ENCODE measurements at places on chromosomes 1 and 21.

- DNase-seq: no peak
These were observed 127.3 kb downstream of the SIK1 start for GRCh38 chr21:43299441-43300277.

DNA sequence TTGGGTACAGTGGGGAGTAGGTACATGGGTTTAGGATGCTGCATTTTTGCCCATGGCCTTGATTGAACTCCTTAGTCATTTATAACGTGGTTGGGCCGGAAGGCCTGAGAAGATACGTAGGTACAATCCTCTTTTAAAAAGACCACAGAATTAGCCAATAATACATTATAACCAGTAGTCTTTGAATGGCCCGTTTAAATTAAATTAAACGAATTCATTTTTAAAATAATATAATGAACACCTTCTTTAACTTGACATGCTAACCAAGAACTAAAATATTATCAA lies 20.1 kb upstream of the ADAR start:
- DNase-seq: no peak

DNA sequence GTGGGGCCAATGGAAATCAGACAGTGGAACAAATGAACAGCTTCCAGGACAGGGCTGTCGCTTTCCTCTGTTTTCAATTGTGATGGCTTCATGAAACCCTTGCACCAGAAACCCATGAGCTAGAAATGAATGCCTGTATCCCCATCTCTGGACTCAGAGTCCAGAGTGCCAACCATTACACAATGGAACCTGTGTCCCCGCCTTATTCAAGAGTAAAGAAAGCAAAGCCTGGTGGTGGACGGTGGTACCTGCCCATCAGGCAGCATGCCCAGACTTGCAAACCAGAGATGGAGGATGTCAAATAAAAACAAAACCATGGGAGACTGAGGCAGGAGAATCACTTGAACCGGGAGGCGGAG lies 4.4 kb upstream of the CAPN2 start:
- DNase-seq: no peak

DNA sequence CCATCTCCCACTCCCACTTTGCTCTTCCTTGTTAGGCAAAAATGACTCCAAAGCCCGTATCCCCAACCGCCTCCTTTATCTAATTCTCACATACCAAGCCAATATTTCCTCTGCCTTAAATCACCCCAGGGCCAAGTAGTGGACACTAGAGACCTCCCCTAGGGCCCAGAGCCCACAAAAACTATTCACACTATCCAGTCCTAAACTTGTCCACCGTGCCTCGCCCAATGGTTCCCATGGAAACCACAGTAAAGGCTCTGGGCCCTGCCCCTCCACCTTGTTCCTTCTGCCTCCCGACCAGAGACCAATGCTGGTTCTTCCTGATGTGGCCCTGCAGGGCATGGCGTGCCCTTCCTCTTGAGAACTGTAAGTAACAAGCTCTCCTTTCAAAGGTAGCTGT lies 11.8 kb downstream of the CFAP107 start:
- DNase-seq: no peak

GRCh38 chr1:56758135-56758534 lies 61.1 kb downstream of the FYB2 start:
- DNase-seq: no peak

DNA sequence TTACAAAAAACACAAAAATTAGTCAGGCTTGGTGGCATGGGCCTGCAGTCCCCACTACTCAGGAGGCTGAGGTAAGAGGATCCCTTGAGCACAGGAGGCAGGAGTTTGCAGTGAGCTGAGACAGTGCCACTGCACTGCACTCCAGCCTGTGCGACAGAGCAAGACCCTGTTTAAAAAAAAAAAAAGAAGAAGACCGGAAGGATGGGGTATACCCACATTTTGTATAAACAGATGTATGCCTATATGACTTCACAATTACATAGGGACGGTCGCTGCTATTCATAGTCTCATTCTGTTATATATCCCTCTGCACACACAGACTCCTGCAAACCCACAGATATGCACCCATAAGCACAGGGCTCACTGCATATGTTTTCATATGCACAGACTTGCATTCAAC lies 12.7 kb downstream of the LCK start:
- no peak for DNase-seq

- DNase-seq: peak; percentile 68
These were observed 2.8 kb upstream of the IGSF8 start for GRCh38 chr1:160101037-160101716.

DNA sequence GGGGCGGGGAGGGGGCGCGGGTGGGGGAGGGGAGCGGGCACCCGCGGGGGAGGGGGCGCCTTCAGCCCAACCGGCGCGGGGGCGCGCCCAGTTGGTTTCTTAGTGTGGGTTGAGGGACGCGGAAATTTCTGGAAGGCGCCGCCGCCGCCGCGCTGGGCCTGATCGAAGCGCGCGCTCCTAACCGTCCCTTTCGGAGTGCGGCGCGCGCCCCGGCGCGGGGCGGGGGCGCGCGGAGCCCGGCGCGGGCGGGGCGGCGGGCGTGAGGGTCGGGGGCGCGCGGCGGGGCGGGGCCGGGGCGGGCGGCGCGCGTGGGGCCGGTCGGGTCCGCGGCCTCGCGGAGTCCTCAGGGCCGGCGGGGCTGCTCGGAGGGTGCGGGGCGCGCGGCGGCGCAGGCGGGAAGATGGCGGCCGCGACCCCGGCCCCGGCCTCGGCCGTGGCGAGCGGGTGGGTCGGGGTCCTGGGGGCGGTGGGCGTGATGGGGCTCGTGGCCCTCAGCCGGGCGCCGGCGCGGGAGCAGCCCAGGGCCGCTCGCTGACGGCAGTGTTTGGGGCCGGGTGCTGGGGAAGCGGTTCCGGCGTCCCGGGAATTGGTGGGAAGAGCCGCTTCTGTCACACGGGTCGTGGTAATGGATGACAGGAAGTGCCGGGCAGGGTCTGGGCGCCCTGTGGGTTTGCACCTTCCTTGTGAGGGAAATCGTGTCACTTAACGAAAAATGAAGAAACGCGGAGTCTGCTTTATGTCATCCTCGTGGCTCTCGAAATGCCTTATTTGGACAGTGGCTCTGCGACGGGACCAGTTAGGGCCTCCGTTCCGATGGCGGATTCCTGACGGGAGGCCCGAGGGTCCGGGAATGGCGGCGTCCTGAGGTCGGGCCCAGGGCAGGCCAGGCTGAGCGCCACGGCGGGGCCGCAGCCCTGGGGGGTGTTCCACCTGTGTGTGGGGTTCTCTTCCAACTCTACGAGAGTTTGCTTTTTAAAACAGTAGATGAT lies 764 bp downstream of the PKNOX1 start:
- DNase-seq: peak; percentile 62

GRCh38 chr1:94027721-94028515 lies 93.0 kb downstream of the ABCA4 start:
- DNase-seq: no peak

DNA sequence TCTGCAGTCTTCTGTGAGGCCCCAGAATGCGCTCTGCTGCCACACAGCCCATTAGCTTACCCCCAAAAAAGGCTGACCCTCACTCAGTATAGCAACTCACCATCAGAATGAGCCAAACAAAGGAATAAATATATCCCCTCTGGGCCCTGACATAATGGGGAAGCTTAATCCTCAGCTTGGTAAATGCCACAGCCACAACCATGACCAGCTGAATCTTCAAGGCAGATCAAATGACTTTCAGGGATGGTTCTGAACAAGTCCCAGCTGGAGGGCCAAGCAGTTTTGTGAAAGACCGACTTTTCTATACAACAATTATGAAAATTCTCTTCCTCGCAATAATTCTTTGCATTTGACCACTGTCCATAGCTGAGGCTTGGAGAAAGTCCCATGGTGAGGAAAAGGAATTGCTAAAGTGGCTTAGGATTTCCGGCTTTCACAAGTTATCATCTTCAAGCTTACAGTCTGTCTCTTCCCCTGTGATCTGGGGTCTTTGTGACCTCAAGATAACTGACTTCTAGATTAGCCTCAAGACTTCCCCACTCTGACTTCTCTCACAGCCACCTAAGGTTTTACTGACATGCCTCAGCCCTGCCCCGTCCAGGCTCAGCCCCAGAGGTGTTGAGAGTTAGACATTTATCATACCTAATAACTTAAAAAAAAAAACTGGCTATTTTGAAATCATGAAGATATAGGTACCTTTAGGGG lies 47.8 kb upstream of the PBX1 start:
- no peak for DNase-seq

DNA sequence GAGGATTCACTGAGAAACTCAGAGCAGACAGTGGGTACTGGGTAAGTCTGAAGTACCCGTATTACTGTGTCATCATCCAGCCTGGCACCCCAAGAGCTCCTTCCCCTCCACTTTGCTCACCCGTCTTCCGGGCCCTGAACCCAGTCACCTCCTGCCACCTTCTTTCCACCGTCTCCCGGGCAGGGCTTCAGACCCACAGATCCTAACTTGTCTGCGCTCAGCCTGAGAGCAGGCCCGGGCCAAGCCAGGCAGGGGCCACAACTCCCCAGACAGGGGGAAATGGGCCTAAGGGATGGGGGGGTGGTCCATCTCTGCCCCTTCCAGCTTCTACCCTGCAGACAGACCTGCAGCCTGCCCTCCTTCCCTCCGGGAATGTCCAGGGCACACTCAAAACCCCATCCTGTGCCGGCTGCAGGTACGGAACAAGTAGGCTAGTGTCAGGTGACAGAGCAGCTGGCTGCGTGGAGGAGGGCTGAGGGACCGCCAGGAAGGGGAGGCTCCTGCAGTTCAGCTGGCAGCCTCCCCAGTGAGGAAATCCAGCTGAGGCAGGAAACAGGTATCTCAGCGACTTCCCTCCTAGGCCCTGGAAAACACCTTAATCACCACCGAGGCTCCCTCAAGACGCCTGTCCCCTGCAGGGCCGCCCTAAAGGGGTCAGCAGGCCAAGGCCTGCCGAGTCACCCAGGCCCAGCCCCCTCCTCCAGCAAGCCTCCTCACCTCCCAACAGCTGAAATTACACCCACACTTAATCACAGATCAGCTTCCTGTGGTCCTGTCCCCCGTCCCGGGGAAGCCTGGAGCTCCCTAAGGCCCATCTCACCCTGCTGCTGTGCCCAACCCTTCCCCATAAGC lies 3.5 kb downstream of the HSPG2 start:
- no peak for DNase-seq

DNA sequence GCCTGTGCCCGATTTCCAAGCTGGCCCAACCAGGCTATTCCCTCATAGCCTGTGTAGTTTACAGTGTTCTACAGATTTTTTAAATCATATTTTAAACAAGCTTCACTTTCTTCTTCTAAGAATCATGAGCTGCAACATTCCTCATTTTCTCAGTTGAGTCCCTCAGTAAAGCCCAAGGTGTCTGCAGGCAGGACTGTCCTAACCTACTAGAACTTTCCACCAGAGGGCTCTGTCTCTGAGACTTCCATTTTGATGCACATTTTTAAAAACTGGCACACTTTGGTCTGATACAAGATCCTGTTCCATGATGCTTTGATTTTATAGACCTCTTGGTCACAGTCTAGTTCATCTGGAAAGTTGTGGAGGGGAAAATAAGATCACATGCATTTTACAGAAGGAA lies 21.6 kb upstream of the SLAMF6 start:
- DNase-seq: no peak

- no peak for DNase-seq
These were observed 88.0 kb downstream of the CD247 start for GRCh38 chr1:167430134-167430848.

GRCh38 chr21:41975391-41976272 lies 21.8 kb upstream of the C2CD2 start:
- no peak for DNase-seq

DNA sequence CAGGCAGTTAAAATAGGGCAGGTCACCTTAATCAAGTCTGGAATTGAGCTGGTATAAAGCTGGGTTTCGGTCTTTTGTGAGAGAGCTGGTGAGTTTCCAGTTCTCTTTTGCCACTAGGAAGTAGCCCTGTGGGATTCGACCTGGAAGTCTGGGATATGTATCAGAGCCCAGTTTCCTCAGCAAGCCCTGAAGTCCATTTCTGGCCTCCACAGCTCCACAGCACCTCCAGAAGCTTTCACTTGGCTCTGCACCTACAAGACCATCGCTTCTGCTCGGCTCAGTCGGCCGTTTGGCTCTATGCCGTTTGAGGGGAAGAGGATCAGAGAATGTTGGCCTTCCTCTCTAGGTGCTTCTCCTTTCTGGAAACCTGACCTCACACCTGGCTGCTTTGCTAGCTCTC lies 148.0 kb downstream of the GALNT2 start:
- no peak for DNase-seq

DNA sequence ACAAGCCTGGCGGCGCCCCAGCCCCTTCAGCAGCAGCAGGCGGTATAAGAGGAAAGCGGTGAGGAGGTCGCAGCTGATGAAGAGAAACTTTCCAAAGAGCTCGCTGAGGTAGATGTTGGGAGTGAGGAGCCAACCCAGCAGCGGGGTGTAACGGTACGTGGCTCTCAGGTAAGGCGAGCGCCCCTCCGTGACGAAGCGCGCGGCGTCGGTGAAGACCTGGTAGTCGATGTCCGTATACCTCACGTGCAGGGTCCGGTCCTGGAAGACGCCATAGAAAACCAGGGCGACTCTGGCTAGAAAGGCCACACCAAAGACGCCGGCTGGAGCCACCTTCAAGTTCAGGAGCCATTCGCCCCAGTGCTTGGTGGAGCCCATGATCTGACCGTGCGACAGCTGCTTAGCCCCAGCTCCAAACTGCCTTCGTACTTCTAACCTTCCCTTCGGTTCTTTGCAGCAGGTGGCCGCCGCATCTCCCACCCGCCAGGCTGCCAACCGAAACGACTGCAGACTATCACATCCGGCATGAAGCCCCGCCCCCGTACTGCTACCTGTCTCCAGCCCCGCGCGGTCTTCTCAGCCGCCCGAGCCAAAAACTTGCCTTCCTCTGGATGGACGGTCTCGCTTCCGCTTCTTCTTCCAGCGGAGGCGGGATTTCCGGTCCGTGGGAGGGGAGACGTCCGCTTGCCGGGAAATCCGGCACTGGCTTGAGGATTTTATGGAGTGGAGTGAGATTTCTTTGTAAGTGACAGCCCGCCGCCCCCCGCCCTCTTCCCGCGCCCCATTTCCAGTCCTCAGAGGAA lies at the start of gene PIGM:
Gene PIGM, minus strand, starts transcription at position 626 of the 800 bp plus-strand sequence. Its CDS starts 251 bp downstream, at position 375.
- DNase-seq: peak; percentile 94

DNA sequence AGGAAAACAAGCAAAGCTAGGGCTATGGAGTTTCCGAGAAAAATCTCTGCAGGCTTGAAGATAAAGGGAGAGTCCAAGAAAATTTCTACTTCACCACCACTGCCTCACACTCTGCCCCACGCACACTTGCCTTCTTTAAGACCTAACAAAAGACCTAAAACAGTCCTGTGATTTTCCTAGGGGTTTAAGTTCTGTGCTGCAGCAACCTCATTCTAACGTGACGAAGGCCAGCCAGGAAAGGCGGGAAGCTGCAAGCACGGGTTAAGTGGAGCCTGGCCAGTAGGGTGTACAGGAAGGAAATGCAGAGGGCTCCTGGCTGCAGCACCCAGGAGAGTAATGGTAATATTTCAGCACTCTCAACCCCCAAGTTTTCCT lies 1.5 kb downstream of the SPATA6 start:
- DNase-seq: no peak
